NCI-H2107 (cell line): ENCODE measurements at places on chromosomes 13 and 19.

DNA sequence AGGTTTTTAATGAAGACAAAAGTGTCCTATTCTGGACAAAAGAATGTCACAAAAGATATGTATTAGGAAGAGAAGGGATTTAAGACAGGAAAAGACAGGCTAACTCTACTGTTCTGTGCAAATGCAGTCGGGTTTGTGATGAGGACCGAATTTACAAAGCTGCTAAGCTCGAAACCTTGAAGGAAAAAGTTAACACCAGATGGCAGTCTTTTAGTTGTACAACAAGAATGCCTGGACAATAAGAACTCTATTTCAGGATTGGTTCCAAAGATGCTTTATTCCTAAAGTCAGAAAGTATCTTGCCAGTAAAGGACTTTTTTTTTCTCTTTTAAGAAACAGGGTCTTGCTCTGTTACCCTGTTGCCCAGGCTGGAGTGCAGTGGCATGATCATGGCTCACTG, 51.1 kb downstream of the HS6ST3 start:
- no peak for DNase-seq

DNA sequence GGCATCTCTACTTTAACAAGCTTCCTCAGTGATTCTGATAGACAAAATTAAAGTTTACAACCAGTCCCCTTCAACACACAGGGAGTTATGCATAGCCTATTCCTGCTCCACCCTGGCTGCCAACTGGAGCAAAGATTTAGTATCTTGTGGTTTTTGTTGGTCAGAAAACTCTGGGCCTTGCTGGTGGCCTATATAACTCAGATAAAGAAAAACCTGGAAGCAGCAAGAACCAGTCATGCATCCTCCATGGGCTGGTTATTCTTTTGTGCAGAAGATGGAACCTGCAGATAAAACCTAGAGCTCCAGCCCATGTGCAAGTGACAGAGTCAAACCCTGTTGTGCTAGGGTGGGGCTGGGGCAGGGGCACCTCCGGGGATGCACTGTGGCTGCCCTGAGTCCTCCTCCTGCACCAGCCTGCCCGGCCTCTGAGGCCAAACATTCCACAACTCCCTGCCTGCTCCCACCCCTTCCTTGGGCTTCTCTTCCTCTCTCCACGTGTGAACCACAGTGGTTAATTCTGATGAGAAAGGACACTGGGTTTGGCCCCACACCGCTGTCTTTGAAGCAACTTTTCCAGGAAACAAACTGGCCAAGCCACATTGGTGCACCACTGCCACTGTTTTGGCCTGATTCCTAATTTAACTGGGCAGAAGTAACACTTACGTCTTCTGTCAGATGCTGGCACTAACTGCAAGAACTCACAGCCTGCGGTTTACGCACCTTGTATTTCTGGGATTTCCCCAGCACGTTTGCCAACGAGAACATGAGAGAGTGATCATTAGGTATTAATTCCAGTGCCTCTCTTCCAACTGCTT, 23.3 kb upstream of the GGACT start:
- DNase-seq = no peak

GRCh38 chr19:5460748-5461147, 5.5 kb downstream of the ZNRF4 start:
- no peak for DNase-seq

DNA sequence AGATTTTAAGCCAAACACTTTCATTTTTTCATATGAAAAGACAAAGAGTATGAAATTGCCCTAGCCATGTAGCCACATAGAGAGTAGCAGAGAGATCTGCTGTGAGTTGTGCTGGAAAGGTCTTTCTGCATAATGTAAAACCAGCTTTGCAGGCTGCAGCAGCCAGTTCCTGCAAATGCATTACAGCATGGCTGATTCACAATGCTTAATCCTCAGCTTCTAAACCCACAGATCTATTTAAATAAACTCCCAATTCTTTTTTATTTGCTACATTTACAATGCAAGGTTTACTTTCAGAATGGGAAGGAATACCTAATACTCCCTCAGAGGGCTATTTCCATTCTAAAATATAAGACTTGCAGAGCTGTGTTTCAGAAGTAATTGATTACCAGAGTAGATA, 185.6 kb upstream of the STARD13 start:
- no peak for DNase-seq

- no peak for DNase-seq
These were observed 5.1 kb upstream of the ZNF816 start for GRCh38 chr19:52967772-52968171.
